Iris pigment epithelial cell (primary cell): ENCODE measurements at places on chromosomes 3 and 15.
A peak's percentile ranks its signal among the peaks of the same experiment; 100 is the strongest.

- DNase-seq, result no peak
Measured at GRCh38 chr3:188686324-188686723, 485.4 kb upstream of the TPRG1 start.

- DNase-seq, result no peak
Measured at GRCh38 chr3:18288243-18288642, 136.9 kb downstream of the SATB1 start.

- DNase-seq, result no peak
Measured at GRCh38 chr15:25705433-25706115, 157.6 kb downstream of the ATP10A start.

DNA sequence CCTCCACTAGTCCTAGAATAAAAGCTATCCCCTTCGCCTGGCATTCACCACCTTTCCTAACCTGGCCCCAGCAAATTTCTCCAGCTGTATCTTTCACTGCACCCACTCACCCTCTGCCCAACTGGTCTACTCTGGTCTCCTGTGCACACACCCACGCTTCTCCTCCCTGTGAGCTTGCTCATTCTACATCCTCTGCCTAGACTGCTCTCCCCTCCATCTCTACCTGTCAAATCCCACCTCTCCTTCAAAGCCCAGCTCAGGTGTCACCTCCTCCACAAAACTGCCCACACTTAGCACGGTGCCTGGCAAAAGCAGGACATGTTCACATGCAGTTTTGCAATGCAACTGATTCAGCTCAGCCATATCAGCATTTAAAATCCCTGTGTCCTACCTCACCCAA lies 45.8 kb upstream of the NTRK3 start:
- no peak for DNase-seq

- peak; percentile 24 for DNase-seq
Measured at GRCh38 chr3:62065985-62066693, 307.2 kb downstream of the FEZF2 start.
